ENCODE measurements at places on chromosomes 2 and 18.

DNA sequence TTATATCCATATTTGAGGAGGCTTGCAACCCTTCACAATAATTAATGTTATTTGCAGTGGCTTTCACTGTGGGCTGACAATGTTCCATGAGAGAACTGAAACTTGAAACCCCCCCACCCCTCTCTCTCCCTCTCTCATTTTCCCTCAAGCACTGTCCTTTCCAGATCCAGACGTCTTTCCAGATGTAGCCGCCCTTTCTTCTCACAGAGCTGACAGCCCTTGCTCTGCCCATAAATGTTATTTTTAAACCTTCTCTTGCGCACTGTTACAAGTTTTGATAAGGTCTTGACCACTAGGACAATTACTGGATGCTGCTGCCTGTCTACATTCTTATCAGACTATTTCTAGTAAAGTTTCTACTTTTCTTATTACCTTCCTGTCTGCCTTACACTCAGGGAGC is 91.4 kb upstream of the LINC00305 start:
- no peak for DNase-seq

DNA sequence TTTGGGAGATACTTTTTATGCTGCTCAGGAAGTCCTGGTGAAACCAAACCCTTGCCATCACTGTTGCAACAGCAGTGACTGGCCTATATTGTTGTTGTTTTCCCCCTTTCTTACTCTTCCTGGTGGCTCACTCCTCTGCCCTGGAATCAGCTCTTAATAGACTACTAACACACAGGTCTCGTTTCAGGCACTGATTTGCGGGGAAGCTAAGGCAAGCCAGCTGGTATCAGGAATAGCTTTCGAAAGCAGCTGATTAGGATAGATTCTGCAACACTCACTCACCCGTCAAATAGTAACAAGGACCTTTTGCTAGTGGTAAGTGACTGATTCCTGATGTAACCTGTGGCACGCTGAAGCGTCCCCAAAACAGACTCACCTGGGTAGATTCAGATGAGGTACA is 360.4 kb downstream of the PLCL1 start:
- no peak for DNase-seq

DNA sequence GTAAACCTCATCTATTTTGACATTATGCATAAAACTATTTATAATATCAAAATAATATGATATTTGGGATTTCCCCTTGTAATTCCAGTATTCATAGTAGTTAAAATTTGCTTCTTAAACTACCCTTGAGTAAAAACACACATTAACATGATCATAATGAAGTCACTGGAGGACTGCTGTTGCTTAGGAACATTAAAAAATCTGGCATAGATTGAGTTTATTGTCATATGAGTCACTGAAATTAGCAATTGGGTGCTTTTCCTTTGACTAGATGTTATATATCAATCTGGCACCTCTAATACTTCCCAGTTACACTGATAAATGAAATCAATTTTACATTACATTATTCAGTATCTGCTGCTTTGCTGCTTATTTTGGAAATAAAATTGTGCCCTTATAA is 57.0 kb upstream of the ZC3H15 start:
- DNase-seq = no peak

DNA sequence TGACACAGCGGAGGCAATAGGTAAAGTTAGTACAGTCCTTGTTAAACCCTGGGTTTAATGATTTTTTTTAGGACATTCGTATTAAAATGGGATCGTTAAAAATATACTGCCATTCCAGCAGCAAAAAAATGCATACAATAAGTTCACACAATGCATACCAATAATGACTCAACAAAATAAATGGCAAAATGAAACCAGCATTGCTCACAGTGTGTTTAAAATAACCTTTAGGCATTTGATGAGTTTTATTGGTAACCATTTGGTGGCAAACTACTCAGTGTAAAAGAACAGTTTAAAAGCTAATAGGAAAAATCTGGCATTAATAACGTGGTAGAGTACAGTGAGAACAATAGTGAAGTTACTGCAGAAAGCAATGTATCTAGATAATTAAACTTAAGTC is 539.0 kb upstream of the PIK3C3 start:
- DNase-seq = no peak

- DNase-seq = no peak
These were observed 126.1 kb downstream of the GALNT1 start for GRCh38 chr18:35707674-35708073.

GRCh38 chr2:143231254-143231645 is 102.0 kb downstream of the ARHGAP15 start:
- no peak for DNase-seq

- DNase-seq = no peak
These were observed 669.8 kb downstream of the ZEB2 start for GRCh38 chr2:143850084-143850483.

DNA sequence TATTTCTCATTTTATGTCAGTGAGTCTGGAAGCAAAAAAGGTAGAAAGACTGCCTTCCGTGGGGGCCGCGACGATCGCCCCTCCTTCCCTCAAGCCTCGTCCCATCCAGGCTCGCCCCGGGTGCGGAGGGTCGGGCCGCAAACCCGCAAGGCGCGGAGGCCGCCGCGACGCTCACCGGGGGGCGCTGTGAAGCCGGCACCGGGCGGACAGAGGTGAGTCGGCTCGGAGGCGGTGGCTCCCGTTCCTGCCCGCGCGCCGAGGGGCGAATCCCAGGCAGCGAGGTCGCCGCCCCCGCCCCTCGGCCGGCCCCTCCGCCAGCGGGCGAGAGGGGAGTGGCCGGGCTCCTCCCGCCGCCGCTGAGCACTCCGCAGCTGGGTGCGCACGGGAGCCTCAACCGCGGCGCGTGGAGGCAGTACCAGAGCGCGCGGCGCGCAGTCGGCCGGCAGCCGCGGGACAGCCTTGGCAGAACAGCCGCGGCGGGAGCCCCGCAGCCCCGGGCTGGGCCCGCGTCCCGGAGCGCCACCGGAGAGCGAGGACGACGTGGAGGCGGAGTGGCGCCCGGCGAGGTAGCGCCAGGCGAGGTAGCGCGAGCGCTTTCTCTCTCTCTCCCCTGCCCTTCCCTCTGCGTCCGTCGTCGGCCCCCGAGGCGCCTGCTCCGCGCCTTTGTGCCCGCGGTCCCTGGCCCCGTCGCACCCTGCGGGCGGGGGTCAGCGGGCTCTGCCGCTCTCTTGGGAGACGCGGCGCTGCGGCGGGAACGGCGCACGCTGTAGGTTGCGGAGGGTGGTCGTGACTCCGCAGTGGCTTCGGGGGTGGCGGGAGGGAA is at the start of gene MYO1B:
TSS of gene MYO1B (plus strand) at position 359 of the 823 bp plus-strand sequence. CDS start 31,492 bp downstream, outside the sequence.
- peak; percentile 40 for DNase-seq

DNA sequence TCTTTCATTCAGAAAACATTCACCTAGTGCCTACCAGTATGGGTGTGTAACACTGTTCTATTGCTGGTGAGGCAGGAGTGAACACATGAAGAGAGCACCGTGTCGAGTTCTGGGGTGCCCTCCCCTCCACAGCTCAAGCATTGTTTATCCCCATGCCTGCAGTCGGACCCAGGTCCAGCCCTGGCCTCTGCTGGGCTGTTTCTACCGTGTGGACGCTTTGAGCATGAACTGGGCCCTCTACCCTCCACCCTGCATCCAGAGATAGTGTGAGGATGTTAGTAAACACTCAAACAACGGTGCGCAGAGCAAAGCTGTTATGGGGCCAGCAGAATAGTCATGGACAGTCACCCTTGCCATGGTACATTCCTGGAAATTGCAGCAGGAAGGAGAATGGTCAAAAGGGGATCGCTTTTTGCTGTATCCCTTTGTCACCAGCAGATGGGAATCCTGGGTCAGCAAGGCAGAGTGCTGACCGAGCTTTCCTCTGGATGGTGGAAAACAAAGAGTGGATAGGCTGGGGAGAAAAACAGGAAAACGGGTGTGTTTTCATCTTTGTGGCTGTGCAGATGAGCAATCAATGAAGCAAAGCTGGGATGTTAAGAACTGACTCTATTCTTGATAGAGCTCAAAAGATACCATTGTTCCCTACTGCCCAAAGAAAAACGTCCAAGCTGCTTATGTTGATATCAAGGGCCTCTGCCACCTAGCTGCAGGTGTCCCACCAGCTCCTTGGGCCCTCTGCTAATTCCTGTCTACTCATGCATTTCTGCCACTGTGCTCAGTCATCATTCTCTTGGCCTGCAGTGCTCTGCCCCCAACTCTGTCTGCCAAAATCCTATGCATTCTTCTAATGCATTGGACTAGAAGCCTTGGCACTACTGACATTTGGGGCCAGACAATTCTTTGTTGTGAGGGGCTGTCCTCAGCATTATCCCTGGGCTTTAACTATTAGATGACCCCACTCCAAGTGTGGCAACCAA is 38.7 kb downstream of the REEP1 start:
- no peak for DNase-seq

DNA sequence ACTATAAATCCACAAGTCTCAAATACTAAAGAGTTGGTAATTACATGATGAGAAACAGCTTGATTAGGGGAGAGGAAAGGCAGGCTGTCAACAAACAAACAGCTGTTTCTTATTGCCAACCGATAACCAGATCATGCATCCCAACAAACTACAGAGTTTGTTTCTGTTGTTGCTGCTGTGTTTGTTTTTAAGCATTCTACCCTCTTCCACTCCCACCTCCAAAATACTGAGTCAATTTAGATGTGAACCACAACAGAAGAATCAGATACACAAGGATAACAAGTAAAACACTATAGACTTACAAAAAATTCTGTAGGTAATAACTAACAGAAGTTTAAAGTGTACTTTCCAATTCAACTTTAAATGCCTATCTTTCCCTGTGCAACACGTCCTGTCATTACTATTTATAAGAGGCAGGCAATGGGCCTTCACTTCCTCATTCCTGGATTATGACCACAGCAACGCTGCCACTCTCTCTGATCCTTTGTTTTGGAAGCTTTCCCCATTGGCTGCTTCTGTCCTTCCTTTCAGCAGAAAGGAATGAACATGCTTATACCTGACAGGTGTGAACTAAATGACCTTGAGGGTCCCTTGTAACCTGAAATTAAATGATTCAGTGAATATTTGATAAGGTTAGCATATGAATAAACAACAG is 152.0 kb downstream of the SRBD1 start:
- DNase-seq = no peak

GRCh38 chr2:219082332-219082958 is 21.7 kb upstream of the IHH start:
- no peak for DNase-seq

- no peak for DNase-seq
These were observed 7.1 kb upstream of the CDCA7 start for GRCh38 chr2:173347305-173348168.

DNA sequence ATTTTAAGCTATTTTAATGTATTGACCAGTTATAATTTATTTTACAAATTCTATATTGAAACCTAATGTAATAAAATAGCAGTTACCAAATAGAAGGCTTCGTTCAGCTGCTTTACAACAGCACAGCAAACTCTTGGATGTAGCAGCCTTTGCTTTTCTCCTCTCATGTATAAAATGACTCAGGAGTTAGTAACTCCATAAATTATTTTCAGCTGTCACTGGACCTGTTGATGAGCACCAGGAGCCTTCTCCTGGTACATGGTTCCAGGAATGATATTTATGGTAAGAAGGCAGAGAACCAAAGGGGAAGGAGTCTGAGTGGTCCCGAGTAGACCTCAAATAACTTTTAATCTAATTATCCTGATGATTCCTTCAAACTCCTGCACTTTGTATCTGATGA is 256.4 kb upstream of the NETO1 start:
- no peak for DNase-seq

- DNase-seq = no peak
These were observed 77.6 kb downstream of the MEP1B start for GRCh38 chr18:32267463-32267862.

GRCh38 chr2:2148776-2149175 is 182.3 kb downstream of the MYT1L start:
- no peak for DNase-seq

DNA sequence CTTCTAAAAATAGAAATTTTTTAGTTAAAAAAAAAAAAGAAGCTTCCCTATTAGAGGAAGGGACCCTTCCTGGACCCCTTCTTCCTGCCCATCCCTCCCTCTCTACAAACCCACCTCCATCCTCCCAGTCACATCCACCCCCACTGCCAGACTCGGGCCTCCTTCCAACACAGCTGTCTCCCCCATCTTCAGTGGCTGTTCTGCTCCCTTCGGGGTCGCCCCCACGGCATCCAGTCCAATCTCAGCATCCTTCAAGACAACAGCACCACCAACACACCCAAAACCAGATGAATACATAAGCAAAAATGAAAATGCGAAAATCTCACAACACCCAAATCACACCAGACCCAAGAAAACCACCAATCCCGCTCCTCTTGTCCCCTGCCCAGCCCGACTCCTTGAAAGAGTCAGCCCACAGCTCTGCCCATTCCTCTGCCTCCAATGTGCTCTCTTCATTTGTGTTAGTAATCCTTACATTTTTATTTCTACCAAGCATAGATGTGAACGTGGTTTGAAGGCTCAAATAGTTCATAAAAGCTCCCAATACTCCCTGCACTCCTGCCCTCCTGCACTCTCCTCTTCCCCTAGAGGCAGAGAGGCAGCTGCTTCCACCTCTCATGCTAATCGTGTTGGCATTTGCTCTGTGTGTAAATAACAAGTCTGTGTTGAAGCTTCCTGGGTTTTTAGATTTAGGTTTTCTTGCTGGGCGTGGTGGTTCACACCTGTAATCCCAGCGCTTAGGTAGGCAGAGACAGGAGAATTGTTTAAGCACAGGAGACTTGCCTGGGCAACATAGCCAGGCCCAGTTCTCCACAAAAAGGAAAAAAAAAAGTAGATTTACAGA is 37.0 kb downstream of the MAL start:
- DNase-seq = no peak

DNA sequence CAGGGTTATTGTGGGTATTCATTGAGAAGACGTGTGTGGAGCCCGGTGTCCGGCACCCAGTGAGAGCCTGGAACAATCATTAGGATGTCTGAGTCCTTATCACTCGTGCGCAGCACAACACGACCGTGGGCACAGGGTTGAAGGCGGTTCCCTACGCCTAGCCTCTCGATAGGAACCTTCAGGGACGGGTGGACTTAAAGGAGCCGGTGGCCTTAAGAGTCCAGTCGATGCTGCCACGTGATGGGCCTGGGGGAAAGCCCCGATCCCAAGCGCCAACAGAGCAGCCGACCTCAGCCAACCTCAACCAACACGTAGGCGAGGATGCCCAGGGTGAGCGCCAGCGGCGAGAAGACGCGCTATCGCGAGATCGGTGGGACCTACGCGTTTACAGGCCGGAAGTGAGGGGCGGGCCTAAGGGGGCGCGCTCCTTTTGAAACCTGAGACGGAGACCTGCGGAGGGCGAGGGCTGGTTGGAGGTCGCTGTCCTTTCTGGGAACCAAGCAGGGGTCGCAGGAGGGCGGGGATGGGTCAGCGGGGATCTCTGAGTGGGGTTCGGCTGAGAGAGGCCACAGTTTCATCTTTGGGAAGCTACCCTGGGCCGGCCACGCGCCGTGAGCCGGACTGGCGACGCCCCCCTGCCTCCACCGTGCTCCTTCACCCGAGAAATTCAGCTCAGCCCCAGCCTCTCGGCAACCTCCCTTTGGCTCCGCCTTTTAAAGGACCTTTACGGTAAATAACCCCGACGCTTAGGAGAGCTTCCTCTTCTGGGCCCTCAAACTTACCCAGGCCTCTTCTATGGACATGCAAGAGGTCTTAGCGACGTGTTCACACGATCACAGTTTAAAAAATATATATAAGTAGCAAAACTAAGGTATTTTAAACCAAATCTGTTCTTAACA is 28.3 kb downstream of the WNT10A start:
- DNase-seq = peak; percentile 92

GRCh38 chr2:9552219-9553178 is 3.1 kb downstream of the ADAM17 start:
- peak; percentile 32 for DNase-seq

All from CD4-positive, alpha-beta T cell treated with Interleukin-10 for 1 hour (primary cell).